ENCODE measurements at places on chromosomes 11 and 22.

- no peak for DNase-seq
These were observed 78.2 kb downstream of the PPFIBP2 start for GRCh38 chr11:7591987-7592386.

GRCh38 chr11:110951950-110952503, 239.8 kb upstream of the ARHGAP20 start:
- no peak for DNase-seq

DNA sequence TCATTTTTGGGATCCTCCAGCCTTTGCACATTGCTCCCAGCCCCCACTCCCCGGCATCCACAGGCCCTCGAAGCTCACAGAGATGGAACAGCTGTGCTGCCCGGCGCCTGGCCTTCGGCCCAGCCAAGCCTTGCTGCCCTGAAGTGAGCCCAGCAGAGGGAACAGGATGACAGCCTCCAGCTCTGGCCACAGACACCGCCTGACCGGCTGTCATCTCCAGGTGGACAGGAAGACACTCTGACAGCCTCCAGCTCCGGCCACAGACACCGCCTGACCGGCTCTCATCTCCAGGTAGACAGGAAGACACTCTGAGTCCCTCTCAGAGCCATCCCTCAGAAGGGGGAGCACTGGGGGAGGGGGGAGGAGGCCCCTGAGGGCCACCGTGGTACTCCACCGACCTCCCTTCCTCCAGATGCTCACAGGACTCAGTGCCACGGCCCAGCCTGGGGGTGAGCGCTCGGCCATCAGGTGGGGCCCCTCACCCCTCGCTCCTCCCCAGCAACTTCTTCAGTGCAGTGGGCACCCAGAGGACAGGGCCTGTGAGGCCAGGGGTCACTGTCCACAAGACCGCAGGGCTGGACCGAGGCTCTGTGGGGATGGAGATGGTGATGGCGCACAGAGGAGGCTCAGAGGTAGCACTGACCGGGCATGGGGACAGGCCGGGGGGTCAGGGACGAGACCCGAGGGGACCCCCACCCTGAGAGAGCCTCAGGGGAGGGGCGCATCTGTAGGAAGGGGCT, 58.6 kb downstream of the BRD1 start:
- no peak for DNase-seq

GRCh38 chr11:83725728-83726127, 439.6 kb upstream of the CCDC90B start:
- DNase-seq, result no peak

DNA sequence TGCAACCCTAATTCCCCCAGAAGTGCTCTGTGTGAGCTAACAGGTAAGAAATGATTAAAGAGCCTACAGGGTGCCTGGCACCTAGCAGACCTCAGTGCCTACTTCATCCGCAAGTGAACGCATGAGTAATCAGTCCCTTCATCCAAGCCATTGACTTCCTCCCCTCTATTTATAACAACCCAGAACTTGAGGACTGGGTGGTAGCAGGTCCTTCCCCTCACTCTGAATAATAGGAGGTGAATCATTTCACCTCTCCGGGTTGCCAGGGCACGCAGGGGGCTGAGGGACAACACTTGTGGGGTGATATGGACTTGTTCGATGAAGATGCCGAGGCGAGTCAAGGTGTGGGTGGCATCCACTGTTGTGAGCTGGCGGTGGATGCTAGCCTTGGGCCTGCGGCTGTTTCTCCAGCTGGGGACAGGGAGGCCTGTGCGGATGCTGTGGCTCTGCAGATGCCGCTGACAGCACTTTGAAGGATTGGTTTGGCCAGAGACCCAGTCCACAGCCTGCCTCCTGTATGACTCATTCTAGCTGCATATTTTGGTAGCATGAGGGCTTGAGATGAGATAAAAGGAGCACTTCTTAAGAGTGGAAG, 11.7 kb upstream of the SORL1-AS1 start:
- DNase-seq, result peak; percentile 50

DNA sequence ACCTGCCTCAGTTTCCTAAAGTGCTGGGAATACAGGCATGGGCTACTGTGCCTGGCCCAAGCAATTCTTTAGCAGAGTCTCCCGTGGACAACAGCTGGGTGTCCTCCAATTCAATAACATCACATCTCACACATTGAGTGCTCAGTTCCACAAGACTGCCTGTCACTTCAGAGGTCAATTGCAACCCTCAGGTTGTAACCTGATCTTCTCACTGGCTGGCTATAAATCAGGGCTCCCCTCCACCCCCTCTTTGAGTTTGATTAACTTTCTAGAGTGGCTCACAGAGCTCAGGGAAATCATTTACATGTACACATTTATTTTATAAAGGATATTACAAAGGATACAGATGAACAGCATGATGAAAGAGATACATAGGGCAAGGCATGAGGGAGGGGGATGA, 68.1 kb downstream of the MCHR1 start:
- no peak for DNase-seq

GRCh38 chr22:38348751-38349496, 31.7 kb upstream of the CSNK1E start:
- no peak for DNase-seq

- no peak for DNase-seq
These were observed 270.5 kb upstream of the CHORDC1 start for GRCh38 chr11:90493379-90493778.

GRCh38 chr22:27331526-27332281, 469.9 kb downstream of the MN1 start:
- no peak for DNase-seq

GRCh38 chr11:7690648-7691047, 15.6 kb downstream of the OVCH2 start:
- no peak for DNase-seq

- DNase-seq, result no peak
These were observed 258.5 kb upstream of the KIRREL3 start for GRCh38 chr11:127259102-127259501.

- DNase-seq, result peak; percentile 44
These were observed at the start of gene PRAME for GRCh38 chr22:22558972-22559603. PRAME (minus strand) TSS chr22:22559265; CDS start chr22:22556832, 2,433 bp downstream.

GRCh38 chr22:48832592-48832991, 995.1 kb downstream of the BRD1 start:
- DNase-seq, result no peak

DNA sequence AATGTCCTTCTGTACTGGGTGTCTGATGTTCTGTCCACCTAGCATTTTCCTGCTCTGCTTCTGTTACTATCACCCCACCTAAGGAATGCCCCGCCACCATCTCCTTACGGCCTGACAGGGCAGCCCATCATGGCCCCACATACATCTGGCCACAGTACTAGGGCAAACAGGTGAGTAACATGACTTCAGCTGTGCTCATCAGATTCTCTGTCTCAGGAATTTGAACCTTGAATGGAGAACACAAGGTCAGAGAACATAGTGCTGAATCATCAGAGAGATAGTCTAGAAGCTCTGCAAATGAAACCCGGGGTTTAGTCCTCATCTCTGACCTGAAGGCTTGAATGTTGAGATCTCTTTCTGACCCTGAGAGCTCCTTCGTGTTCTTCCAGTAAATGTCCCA, 32.4 kb downstream of the ZC3H12C start:
- DNase-seq, result no peak

DNA sequence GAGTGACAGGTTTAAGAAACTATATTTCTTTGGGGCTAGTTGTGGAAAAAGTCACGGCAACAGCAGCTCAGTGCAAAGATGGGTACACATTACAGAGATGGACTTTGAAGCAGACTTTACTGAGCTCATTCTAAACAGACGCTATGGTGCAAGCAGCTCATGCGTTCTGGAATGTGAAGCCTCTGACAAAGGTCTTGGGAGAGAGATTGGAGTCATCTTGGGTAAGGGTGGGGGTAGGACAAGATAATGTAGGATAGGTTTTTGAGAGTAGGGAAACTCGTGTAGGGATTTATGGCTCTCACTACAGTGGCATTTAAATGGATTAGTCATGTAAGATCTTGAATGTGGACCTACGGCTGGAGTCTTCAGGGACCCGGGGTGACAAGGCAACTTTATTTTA, 36.2 kb upstream of the CLMP start:
- no peak for DNase-seq

DNA sequence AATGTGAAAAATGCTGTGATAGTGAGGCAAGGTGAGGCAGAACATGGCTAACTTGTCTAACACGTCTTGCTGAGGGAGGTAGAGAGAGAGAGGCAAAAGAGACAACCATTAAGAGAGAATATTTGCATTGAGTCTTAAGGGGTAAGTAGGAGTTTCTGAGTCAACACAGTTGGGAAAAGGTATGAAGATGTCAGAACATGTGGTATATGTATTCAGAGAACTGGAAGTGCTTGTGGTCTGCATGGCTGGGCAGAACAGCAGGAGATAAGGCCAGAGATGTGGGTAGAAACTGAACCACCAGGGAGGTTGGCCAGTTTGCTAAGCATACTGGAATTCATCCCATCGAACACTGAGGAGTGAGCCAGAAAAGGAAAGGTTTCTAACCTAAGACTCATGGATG, 25.0 kb upstream of the SLC5A1 start:
- no peak for DNase-seq

GRCh38 chr11:86152006-86152862, 83.3 kb upstream of the PICALM start:
- DNase-seq, result no peak

- DNase-seq, result no peak
These were observed 7.3 kb downstream of the CCDC117 start for GRCh38 chr22:28779833-28780232.

GRCh38 chr11:19957294-19957943, 202.9 kb downstream of the DBX1 start:
- DNase-seq, result no peak

DNA sequence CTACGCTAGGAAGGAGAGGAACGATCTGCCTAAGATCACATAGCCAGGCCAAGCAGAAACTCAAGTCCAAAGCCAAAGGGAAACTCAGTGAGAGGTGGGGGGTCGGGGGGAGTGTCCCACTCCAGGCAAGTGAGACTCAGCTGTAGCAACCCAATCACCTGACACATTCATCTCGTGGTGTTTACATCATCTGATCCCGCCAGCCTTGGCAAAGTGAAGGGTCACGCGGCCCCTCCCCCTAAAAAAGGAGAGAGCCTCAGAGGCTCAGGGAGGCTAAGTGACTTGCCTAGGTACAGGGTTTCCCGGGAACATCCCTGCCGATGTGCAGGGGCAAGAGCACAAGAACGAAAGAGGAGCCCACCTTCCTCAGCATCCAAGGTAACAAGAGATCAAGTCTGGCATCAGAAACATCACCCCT, 21.5 kb downstream of the MYH9 start:
- no peak for DNase-seq

DNA sequence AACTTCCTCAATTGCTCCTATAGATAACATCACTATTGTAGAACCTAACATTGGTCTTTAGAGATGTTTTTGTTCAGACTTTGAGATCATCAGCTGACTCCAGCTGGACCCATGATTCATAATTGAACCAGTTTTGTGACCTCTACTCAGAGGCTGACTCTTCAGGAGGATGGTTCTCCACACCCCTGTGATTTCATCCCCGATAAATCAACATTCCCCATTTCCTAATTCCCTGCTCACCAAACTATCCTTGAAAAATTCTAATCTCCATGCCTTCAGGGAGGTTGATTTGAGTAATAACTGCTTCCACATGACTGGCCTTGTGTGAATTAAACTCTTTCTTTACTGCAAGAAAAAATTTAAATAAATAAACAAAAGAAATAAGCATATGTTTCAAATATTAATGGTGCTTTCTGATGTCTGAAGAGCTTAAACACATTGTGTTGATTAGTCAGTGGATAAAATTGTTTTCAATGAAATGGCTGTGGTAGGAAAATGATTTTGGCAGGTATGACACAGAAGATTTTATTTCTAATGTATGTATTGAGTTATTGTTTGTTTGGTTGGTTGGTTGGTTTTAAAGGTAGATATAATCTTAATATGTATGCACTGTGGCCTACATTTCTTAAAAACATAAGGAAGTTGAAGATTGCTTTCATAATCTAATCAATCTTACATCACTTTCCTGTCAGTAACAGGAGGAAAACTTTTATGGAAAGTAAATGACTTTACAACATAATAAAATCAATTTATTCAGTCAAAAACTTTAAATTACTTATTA, 427.9 kb upstream of the CCDC179 start:
- DNase-seq, result no peak

- no peak for DNase-seq
These were observed 22.7 kb downstream of the YPEL1 start for GRCh38 chr22:21712751-21713427.

- DNase-seq, result no peak
These were observed 691.1 kb downstream of the METTL15 start for GRCh38 chr11:28799316-28799715.

- DNase-seq, result no peak
These were observed 83.8 kb upstream of the ATXN10 start for GRCh38 chr22:45587638-45588505.

DNA sequence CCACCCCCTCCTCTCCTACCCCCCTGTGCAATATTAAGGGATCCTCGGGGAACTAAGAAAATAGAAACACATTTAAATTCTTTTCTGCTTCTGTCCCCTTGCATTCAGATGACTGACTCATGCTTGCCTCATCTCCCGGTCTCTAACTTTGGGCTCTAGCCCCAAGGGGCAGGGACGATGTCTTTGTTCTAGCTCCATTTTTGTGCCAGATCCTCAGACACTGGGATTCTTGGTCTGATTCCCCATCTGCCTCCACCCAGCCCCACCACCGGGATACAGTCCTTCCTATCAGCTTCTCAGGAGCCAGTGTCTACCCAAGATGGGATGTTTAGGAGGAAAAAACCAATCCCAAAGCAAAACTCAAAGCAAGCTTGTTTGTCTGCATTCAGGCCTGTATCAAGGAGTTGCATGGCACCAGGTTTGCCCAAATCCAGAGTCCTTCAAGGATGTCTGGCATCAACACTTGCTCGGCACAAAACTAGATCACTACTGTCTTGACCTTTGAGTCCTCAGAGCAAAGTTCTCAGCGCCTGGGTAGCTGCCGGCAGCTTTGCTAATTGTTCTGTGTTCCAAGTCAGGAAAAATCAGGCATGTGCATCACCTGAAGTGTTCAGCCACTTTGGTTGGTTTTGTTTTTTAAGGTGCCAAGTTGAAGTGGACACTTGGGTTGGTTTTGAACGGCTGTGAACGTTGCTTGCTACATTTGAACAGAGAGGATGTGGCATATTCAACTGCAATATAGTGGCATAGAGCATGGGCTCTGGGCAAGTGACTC, 212.8 kb downstream of the DSCAML1 start:
- DNase-seq, result no peak

- no peak for DNase-seq
These were observed 932 bp downstream of the IRAG1 start for GRCh38 chr11:10692531-10693115.
